A549 treated with ZK216348 at 1 μM for 4 hours (cell line): ENCODE measurements at places on chromosomes 11 and 22. TPM values are rescaled to one million over a fixed set of nuclear protein-coding genes. Genes with fewer than 3 reads are reported as not detected.

FBLN1 gene
- 27.7 to 58.9 TPM (median 50.1 TPM) in 5 replicates for total RNA-seq

E2F8 gene
- 5.9 to 7.3 TPM (median 6.1 TPM) in 5 replicates for total RNA-seq

MMP13 gene
- total RNA-seq: 0.09 to 0.15 TPM in 2 of 5 replicates, not detected in the others

MRPL11 gene
- total RNA-seq: 81.3 to 121 TPM (median 106 TPM) in 5 replicates

PIWIL4 gene
- total RNA-seq: 0.17 to 0.78 TPM (median 0.30 TPM) in 5 replicates

SMDT1 gene
- 30.2 to 42.0 TPM (median 38.1 TPM) in 5 replicates for total RNA-seq

NAALAD2 gene
- total RNA-seq: not detected in 5 replicates

RELA gene
- total RNA-seq: 54.3 to 80.3 TPM (median 76.8 TPM) in 5 replicates

CTSF gene
- total RNA-seq: 27.1 to 40.9 TPM (median 32.9 TPM) in 5 replicates

MEI1 gene
- 0.21 TPM in 1 of 5 replicates, not detected in the others for total RNA-seq

TTC36 gene
- not detected in 5 replicates for total RNA-seq

C11orf52 gene
- not detected in 5 replicates for total RNA-seq

SYT7 gene
- total RNA-seq: 0.78 to 1.3 TPM (median 1.2 TPM) in 5 replicates

ACRV1 gene
- not detected in 5 replicates for total RNA-seq

TRPM5 gene
- not detected in 5 replicates for total RNA-seq

SPI1 gene
- total RNA-seq: 0.32 TPM in 1 of 5 replicates, not detected in the others

KCNK4 gene
- 0.12 to 0.21 TPM (median 0.20 TPM) in 3 of 5 replicates, not detected in the others for total RNA-seq

MRGPRF gene
- total RNA-seq: 0.06 to 0.09 TPM in 2 of 5 replicates, not detected in the others

KDM4E gene
- not detected in 5 replicates for total RNA-seq

CBLIF gene
- not detected in 5 replicates for total RNA-seq

DDT gene
- total RNA-seq: 84.5 to 162 TPM (median 148 TPM) in 5 replicates
